ENCODE measurements at places on chromosomes 12 and 14. TPM values are rescaled to one million over a fixed set of nuclear protein-coding genes. Genes with fewer than 3 reads are reported as not detected.
A peak's percentile ranks its signal among the peaks of the same experiment; 100 is the strongest.

- no peak for DNase-seq
These were observed 495.3 kb downstream of the NELL2 start for GRCh38 chr12:44380861-44381260.

Gene RTN1
- not detected for total RNA-seq

Gene SLC17A8
- not detected for total RNA-seq

- DNase-seq: no peak
These were observed 19.8 kb downstream of the XRCC3 start for GRCh38 chr14:103695296-103696069.

DNA sequence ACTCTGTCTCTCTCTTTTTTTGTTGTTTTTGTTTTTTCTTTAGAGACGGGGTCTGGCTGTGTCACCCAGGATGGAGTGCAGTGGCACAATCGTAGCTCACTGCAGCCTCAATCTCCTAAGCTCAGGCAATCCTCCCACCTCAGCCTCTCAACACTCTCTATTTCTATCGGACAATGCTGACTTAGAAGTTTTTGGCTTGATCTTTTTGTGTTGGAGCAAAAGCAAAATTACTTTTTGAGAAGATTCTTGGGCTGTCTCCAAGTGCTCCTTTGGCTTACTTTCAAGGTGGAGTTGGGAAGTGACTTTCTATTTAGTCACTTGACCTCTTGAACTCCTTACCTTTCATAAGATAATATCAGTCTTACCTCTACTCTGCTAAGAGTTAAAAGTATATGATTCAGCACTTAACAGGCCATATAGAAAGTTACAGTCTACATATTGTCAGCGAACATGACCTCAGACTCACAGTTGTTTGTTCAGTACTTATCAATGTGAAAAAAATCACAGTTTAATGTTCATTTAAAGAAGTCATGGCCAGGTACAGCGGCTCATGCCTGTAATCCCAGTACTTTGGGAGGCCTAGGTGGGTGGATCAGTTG lies 15.4 kb upstream of the MIA2 start:
- peak; percentile 89 for DNase-seq

DNA sequence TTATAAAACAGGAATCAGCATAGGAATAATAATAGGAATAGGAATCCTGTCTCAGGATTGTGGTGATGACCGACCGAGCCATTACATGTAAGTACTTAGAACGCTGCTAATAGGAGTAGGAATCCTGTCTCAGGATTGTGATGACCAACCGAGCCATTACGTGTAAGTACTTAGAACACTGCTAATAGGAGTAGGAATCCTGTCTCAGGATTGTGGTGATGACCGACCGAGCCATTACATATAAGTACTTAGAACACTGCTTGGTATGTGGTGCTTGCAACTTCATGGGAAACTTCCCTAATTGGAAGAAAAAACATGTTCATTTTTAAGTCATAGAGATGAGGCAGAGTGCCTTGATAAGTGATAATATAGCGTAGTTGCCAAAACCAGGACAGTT lies 30.0 kb downstream of the ELK3 start:
- DNase-seq: no peak

DNA sequence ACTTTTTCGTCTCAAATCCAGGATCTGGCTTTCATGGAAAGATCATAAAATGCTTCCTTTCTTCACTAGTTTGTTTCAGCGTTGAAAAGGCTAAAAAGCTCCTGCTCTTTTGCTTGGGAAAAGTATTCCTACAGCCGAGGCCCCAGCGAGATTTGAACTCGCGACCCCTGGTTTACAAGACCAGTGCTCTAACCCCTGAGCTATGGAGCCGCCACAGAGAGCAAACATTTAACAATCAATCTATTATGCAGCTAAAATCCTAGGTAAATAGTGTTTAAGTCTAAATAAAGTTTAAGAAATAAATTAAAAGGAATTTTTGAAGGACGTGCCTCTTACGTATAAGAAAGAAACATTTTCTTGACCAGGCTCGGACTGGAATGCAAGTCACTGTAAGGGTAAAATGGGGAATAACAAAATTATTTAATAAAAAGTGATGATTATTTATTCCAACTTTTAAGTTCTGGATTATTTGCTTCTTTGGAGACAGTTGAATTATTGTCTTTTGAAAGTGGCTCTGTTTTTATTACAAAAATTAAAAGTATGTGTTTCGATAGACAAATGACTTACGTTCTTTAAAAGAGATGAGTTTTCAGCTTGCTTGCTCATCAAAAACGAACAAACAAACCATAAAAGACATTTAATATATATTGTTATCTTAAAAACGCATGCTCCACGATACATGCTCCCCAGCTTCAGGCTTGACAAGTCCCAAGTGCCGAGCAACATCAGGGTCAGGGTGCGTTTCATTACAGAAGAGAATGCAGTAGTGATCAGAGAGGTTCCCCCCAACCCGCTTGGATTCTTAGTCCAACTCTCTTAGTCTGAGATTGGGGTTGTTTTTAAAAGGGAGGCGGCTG lies 10.2 kb downstream of the OR6S1 start:
- DNase-seq: peak; percentile 65

- DNase-seq: peak; percentile 64
These were observed 57.5 kb downstream of the PLEKHA5 start for GRCh38 chr12:19186722-19187661.

Gene PPFIA2
- not detected for total RNA-seq

DNA sequence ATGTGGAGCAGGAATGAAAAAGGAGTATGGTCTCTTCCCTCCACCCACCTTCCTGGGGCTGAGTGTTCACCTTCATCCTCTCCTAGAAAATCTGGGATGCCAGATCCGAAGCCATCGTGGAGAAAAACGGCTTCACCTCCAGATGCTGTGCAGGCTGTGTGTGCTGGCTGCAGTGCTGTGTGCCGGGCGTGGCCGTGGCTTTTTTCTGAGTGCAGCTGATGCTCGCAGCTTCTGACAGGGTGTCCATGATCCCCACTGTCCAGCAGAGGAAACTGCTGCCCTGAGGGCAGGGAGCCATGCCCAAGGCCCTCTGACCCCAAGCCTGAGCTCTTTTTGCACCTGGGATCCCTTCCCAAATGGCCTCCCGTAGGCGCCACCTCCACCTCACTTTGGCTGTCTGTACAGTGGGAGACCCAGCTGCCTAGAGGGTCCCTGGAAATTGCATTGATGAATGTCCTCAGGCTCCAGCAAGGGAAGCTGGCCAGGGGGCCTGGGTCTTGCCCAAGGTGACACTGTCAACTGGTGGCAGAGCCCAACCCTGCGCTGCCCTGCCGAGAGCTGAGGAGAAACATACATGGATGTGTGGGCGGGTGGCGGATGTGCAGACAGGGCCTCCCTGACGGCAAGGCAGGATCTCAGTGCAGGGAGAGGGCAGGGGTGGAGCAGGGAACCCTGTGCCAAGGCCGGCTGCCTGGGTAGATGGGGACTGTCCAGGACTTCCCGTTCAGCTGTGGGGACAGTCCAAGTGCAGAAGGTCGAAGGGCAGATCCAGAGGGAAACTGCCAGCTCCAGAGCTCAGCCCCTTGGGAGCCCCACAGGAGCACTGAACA lies 53.3 kb downstream of the BEGAIN start:
- DNase-seq: peak; percentile 22

Gene RSRC2
- total RNA-seq: 33.1 TPM

DNA sequence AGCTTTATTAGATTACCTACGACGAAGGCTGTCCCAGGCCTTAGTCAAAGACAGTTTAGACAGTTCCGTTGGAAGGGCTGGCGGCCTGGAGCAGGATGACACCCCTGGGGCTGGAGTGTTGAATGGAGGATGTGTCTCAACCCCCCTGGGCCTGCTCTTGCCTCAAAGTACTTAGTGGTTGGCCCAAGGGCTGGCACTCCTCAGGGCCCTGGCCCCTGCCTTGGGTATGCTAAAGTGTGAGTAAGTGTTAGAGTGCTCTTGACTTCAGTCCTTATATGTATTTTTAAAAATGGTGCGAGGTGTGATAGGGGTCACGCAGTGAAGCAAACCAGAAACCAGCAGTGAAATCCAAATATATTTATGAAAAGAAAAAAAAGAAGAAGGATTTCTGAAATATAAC lies 261.6 kb downstream of the KTN1 start:
- no peak for DNase-seq

Gene CLEC9A
- total RNA-seq: 0.07 TPM

DNA sequence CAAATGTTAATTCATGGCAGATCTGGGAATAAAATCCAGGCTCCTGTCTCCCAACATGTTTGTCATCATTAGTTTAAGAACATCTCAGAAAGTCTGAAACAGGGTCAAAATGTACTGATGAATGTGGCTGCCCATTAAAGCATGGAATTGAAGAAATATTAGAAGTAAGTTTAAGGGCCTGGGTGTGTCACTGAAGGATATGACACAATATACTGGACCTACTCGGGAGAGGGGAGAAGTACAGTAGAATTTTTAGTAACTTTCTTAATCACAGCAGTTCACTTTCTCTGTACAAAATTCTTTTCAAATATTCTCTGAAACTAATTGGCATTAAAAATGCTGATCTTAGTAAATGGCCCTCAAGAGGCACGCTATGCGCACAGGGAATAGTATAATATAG lies 185.5 kb downstream of the ETV6 start:
- DNase-seq: no peak

Gene KRAS
- total RNA-seq: 10.8 TPM

GRCh38 chr12:132803888-132804287 lies 24.8 kb downstream of the GOLGA3 start:
- no peak for DNase-seq

Gene C1R
- total RNA-seq: 112 TPM

DNA sequence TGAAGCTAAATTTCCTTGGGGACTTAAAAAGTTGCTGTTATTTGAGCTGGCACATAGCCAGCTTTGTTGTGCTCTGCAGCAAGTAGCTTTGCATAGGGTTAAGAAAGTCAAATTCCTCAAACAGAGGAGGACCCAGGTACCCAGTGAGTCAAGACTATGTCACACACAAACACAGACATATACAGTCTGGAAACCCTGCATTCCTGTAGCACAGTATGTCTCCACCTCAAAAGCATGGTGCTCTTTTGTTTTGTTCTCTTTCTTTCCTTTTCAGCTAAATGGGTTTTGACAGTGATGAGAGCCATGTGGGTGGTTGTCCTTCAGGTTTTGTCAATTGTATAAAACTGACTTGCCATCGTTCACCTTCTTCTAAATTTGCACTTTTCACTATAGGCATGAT lies 179.6 kb upstream of the DIO2 start:
- DNase-seq: peak; percentile 91

Gene RHOJ
- total RNA-seq: 1.8 TPM
